ENCODE measurements at places on chromosomes 16 and 17. TPM values are rescaled to one million over a fixed set of nuclear protein-coding genes. Genes with fewer than 3 reads are reported as not detected.

Gene CCL11
- total RNA-seq: not detected

DNA sequence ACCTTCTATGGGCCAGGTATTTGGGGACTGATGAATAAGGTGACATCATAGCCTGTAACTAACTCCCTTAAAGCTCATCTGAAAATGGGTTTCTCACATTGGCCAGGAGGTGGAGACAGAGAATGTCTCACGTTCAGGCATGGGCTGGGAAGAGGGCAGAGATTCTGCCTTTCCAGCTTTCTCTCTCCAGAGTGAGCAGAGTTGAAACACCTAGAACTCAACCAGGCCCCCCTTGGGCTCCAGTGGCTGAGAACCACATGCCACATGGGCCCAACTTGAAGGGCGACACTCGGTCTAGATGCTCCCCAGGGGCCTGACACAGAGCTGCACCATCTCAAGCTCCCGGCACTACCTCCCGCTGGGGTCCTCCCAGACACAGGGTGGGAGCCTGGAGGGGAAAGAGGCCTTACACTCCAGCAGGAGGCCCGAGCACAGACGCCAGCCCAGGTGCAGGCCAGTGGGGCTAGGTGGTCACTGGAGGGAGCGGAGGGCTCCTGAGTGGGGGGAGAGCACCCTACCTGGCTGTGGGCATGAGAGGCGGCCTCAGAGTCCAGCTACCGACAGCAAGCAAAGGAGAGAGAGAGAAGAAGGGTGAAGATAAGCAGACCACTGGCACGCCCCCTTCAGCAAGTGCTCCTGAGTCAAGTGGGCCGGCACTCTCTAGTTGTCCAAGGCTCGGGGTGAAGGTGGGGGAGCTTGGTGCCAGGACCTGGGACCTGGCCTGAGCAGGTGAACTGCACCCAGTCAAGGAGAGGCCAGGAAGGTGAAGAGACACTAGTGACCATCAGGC, 55.9 kb downstream of the MYO18A start:
- no peak for DNase-seq

Gene SEPHS2
- 38.1 TPM for total RNA-seq

DNA sequence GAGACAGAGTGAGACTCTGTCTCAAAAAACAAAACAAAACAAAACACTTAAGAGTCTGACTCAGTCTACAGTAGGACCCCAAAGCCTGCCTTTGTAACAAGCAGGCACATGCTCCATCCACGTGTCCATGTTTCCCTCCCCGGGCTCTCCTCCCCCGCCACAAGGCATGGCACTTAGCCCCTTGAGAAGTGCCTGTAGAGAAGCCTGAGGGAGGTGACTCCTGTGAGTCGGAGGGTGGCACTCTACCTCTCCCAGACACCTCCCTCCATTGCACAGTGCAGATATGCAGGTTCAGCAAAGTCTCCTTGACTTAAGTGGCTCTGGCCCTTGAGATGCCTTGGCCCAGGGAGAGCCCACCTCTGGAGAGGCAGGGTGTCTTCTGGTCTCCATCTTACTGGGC, 6.8 kb downstream of the FHOD1 start:
- no peak for DNase-seq

DNA sequence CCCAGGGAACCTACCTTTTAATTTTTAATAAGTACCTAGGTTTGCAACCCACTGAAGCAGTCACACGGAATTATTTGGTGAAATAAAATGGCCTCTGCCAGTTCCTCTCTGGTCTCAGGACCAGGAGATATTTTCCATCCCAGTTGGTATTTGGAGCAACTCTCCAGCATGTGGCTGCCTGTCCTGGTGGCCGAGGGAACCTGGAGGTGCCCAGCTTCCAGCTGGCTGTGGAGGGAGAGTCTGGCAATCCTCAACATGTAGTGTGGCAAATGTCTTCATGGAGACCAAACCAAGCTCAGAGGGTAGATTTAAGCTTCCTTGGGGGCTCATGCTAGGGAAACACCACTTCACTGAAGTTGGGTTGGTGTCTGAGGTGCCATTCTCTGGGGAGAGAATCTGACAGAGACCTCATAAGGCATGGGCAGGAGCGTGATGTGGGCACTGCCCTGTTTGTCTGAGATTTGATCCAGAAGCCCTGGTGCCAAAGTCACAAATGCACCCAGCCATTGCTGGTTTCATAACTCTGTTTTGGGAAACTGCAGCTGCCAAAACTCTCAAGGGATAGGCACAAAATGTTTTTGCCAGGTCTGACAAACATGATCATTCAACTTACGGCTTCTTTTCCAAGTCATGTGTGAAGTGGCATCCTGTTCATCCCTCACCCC, 2.8 kb downstream of the MT1X start:
- DNase-seq: no peak

Measured in glomerular endothelial cell (primary cell).